ENCODE measurements at places on chromosomes 6 and 20.

DNA sequence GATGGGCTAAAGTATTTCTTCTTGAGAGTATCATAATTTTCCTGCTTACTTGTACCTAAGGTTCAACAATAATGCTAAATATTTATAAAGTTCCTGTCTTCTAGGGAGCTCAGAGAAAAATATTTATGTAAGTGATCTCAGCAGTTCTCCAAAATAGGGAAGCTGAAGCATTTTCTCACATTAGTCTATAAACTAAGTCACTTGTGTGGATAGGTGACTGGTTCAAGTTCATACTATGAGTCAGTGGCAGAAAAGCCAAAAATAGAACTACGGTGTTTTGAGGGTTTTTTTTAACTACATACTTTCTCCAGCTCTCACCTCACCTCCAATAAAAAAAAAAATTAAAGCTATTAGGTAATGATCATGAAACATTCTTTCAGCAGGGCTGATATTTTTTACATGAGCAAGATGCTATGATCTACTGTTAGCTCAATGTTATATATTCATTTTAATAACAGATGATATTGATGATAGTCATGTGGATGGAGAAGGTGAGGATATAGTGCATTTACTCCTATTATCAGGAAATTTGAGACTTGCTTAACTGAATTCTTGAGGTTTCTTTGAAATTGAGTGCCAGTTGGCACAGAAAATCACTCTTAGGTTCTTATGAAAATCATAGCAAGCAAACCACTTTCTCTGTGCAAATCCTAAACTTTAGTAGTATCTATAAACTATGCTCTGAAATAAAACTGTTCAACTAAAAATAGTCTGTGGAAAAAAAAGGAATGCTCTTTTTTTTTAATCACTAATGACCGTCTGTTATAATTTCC, 4.1 kb upstream of the MOXD1 start:
- DNase-seq = no peak

- DNase-seq = no peak
These were observed 4.0 kb upstream of the CGAS start for GRCh38 chr6:73455865-73456629.

GRCh38 chr20:63618291-63618980, 8.5 kb downstream of the GMEB2 start:
- DNase-seq = no peak

DNA sequence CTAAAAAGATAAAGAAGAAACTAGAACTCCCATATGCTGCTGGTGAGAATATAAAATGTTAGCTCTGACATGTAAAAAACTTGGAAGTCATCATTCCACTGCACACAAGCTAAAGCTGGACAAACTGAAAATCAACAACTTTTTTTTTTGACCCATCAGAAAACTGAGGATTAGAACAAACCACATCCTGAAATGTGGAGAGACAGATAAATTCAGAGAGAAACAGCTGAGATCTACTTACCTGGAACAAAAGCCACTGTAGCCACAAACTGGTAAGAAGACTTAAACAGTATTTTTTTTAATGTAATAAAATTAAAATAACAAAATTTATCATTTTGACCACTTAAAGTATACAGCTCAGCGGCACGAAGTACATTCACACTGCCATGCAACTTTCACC, 408.5 kb upstream of the RGS17 start:
- DNase-seq = no peak
